ENCODE measurements at places on chromosomes 16 and 17. TPM values are rescaled to one million over a fixed set of nuclear protein-coding genes. Genes with fewer than 3 reads are reported as not detected.

NOG gene
- 0.30 TPM for total RNA-seq

DCTN5 gene
- total RNA-seq: 30.4 TPM

RMI2 gene
- 12.0 TPM for total RNA-seq

HSPB9 gene
- not detected for total RNA-seq

OMG gene
- total RNA-seq: not detected

NPIPA2 gene
- 0.34 TPM for total RNA-seq

RNF112 gene
- total RNA-seq: 2.7 TPM

FOXN1 gene
- total RNA-seq: not detected

CCR7 gene
- not detected for total RNA-seq

CD300LB gene
- total RNA-seq: not detected

DCAKD gene
- total RNA-seq: 70.5 TPM
